ENCODE measurements at places on chromosomes 1 and 21. TPM values are rescaled to one million over a fixed set of nuclear protein-coding genes. Genes with fewer than 3 reads are reported as not detected.

FGR gene
- 149 TPM for total RNA-seq

GRCh38 chr1:42951588-42951987, 7.1 kb downstream of the SLC2A1 start:
- no peak for DNase-seq

- no peak for DNase-seq
Measured at GRCh38 chr1:187013582-187014200, 184.9 kb downstream of the PLA2G4A start.

GRCh38 chr1:112727716-112728115, 12.6 kb upstream of the PPM1J start:
- DNase-seq: no peak

FAM177B gene
- total RNA-seq: 0.20 TPM

TPM3 gene
- 326 TPM for total RNA-seq

C1orf50 gene
- 6.1 TPM for total RNA-seq

RXRG gene
- 9.1 TPM for total RNA-seq

ORC1 gene
- 0.43 TPM for total RNA-seq

DNA sequence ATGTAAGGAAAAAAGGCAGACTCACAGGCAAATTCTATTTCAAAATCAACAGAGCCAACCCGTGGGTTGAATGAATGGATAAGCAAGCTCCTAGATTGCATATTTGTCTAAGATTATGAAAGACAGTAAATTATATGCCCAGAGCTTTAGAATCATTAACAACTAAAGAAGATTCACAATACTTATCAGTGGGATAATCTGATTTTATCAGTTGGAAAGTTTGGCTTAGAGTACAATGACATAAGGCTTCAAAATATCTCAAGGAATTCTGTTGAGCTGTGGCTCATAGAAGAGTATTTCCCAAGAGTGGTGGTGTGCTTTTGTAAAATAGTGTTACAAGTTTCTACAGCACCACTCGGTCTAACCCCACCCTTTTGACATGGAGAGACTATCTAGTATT, 85.5 kb downstream of the ADAMTS1 start:
- DNase-seq: no peak
